ENCODE measurements at places on chromosomes 3 and 15.
A peak's percentile ranks its signal among the peaks of the same experiment; 100 is the strongest.

DNA sequence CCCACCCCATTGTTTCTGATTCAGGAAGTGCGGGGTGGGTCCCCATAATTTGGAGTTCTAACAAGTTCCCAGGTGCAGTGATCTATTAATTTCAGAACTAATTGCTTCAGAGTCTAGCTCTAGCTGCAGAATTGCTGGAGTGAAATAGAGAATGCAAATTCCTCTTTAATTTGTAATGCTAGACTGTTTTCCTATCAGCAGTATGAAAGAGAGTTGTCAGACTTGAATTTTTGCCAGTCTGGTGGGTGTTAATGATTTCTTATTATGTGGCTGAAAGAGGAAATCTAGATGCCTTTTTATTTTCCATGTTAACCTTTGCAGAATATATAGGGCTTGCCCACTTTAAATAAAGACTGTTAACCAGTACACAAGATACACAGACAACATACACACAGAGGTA is 23.7 kb downstream of the APH1B start:
- no peak for DNase-seq

DNA sequence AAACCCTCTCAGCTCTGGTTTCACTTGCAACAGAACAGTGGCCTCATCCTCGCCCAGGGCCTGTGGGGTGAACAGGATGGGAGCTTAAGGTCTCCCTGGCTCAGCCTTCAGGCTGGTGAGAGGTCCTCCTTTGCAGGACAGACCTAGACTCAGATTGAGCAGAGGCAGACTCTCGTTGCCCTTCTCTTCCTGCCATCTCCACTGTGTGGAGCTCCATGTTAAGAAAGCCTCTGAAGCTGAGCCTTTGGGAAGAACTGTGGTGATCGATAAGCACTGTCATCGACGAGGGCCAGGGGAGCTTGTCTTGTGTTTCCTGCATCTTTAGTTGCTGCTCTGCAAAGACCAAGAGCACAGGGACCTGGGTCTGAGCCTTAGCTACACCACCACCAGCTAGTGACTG is 37.8 kb upstream of the GRIP2 start:
- no peak for DNase-seq

DNA sequence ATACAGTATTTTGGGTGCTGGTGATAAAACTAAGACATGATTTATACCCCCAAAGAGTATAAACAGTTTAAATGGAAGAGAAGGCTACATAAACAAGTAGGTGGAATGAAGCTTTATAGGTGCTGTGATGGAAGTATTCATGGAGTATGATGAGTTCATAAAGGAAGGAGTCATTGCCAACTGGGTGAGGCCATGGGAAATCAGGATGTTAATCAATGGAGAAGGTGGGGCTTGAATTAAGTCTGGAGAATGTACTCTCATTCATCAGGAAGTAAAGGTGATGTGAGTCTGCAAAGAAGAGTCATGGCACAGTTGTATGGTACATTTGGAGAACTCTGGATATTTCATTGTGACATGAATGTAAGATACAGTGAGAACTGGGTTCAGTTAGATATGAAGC is 147.5 kb upstream of the MME start:
- no peak for DNase-seq

DNA sequence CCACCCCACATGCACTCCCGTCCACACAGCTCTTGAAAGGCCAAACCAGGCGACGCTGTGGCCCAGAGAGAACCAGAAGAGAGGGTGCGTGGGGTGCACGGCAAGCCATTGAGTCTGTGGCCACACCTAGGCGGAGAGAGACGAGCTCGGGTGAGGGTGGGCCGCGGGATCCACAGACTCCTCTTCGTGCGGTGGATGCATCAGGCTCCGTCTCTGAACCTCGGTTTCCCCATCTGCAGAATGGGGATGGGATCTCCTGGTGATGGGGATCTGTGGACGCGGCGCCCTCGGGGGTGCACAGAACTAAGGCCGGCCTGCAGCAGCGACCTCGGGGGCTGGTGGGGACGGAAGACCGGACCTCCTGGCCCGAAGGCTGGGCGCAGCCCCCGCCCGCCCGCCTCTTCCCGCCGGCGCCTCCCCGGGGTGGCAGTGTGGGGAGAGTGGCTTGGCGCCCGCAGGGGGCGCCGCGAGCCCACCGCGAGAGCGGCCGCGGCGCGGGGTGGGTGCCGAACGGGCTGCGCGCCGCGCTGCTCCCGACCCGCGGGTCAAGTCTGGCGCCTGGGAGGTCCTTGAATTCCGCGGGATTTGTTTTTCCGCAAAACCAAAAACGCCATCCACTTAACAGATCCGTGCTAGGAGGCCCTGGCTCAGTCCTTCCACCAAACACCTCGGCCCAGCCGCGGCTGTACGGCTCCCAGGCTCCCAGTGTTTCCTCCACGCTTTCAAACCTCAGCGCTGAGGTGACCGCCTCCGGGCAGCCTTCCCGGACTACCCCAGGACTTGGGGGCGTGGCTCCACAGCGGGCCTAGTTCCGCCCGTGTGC is 13.2 kb upstream of the ADPGK start:
- peak; percentile 46 for DNase-seq

GRCh38 chr3:138467931-138468330 is 33.5 kb downstream of the ESYT3 start:
- no peak for DNase-seq

DNA sequence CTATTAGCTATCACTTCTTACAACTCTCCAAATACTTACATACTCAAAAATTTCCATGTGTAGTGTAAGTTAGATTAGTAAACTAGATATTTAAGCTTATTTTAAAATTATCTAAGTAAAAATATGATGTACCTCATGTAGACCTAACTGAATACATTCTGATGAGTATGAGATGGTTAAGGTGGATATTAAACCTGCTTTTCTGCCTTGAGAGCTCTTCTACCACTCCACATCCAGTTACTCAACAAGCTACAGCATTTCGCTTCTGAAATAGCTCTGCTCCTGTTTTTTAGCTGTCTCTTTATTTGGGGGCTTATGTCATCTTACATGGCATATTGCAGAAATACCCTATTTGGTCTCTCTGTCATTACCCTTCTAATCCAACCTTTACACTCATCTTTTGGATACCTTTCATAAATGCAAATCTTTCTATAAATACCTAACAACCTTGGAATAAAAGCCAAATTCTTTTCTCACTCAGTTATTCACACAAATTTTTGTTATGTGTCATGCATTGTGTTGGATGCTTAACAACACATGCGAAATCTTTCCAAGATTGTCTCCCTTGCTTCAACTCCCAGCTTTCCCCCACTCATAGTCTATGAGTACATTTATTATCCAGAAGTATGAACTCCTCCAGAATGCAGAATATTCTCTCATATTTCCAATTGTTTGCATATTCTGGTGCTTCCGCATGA is 92.0 kb downstream of the ALCAM start:
- no peak for DNase-seq

- DNase-seq, result no peak
Measured at GRCh38 chr3:65005486-65005885, 317.7 kb upstream of the ADAMTS9 start.

DNA sequence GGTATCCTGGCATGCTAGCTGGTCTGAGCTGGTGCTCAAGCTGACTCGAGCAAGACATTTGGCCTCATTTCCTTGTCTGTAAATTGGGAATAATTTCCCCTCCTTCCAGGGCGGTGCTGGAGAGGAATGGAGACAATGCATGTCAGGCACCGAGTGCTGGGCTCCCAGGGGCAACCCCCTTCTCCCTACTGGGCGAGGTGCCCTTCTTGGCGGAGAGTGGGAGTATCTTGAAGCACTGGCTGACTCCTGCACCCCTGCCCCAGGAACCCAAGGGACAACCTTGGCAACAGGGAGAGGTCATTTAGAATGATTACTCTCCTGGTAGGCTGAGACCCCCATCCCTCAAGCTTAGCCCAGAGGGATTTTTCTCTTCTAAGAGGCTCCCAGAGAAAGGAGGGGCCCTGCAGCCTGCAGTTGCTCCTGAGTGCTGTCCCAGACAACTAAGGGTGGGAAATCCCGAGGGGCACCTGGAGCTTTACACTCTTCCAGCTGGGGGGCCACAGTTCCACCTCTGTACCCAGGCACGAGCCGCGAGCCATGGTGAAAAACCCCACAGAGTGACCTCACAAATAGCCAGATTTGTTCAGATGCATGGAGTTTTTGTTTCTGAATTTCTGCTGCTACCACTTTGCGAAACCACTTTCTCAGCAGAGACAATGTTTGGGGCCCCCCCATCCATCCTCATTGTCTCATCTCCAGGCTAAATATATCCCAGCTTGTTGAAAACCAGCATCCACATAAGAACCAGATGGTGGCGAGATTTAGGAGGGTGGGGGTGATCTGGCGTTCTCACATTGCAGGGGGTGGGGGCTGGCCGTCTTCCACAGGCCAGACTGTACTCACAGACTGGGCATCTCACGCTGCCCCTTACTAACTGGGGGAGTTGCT is 44.8 kb downstream of the ABTB1 start:
- DNase-seq, result no peak

- DNase-seq, result no peak
Measured at GRCh38 chr15:84586696-84587095, 14.1 kb upstream of the ZSCAN2 start.

DNA sequence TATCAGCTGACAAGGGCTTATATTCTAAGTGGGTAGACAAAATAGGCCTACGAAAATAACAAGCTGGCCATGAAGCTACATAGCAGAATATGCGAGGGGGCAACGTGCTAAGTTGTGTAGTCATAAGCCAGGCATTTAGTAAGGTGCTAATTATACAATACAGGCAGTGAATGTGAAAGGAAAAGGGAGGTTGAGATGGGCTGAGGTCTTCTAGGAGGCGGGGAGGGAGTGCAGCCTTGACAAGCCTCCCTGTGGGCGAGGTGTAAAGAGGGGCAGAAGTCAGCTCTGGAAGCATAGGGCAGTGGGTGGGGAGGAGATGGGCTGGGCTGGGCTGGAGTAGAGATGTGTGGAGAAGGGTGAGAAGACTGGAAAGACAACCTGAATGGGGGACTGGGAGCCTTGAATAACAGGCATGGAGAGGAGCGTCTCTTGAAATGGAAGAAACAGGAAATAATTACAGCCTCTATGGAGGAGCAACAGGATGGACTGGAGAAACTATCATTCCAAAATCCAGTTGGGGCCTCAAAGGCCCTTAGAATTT is 1.2 kb downstream of the TIGIT start:
- DNase-seq, result no peak

DNA sequence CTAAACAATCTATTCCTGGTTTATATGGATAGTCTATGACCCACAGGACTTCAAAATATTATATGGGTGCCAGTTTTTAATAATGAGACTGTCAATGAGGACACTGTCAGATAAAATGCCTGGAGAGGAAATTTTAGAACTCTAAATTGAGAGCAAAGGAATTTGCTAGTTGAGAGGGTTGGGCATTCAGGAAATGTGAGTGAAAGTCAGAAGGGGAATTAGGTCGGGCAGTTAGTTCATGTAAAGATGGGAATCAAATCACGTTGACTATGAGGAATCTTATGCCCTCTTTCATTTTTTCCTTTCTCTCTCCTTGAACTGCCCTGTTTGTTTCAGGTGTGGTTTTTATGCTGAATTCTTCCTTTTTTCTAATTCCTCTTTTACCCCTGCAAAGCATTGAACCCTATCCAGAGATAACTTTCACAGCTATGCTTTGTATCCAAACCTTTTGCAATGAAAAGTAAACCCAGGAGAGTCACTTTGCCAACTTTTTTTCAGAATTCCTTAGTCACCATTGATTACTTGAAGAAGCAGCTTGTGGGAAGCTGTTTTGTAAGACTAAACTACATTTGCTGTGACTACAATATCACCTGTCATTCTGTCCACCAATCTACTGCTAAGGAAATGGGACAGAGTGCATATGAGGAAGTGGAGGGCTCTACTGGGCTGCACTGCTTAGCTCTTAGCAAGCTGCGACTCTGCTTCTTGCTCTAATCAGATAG is 27.8 kb downstream of the CHP1 start:
- DNase-seq, result no peak

DNA sequence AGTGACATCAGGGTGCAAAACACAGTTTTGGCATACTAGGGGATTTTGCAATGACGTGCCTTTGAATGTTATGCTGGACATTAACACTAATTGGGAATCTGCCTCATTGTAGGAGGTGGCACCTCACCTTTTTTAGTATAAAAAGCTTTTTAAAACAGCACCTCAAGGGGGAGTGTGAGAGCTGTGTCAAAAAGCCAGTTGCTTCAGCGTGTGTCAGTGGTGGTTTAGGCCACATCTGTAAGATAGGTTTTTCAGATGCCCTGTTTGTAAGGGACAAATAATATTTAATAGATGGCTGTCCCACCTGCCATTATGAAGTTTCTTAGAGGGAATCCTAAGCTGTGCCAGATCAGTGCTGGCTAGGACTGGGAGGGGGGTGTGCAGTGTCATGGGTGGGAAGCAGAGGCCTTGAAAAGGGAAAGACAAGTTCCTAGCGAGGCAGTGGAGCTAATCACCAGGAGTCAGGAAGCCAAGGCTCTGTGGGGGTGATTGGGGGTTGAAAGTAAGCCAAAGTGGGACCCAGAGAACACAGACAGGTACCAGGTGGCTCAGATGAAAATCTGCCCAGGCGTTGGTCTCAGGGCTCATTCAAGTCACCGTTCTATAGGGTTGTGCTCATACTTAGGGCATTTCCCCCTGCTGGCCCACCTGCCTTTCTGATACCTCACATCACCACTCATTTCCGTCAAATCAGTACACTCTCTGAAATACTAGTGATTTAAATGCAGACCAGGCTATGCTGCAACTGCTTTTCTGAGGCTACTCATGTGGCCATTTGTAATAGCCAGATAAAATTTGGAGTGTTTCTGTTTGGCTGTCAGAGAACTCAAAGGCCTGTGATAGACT is 120.5 kb downstream of the BBX start:
- DNase-seq, result no peak

GRCh38 chr15:36898536-36899126 is 201.7 kb downstream of the MEIS2 start:
- DNase-seq, result no peak

GRCh38 chr15:100766243-100767000 is 113.2 kb upstream of the ALDH1A3 start:
- DNase-seq, result no peak

DNA sequence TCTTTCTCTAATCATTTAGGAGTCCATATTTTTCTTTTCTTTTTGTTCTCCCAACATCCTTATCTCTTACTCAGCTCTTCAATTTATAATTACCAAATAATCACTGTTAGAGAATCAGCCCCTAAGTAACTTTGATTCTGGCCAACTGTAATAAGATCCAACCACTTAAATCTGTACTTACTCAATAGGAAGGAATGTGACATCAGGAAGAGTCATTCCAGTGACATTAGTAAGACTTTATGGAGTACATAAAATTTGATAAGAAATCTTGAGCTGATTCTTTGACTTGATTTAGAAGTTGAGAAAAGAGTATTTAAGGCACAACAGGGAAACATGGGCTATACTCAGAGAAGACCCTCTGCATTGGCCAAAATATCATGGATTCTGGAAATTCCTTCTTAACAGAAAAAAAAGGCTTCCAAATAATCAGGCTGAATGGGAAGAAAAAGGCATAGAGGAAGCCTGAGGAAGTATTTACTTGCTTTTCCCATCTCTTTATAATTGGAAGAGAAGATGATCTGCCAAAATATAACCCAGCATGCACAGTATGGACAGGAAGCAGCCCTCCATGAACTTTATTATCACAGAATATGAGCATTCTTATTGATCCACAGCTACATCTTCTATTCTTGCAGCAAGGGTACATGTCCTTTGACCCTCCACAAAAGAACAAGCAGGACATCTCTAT is 289.7 kb upstream of the TPRG1 start:
- no peak for DNase-seq

All from activated CD8-positive, alpha-beta memory T cell treated with anti-CD3 and anti-CD28 coated beads, Interleukin-2, amount 50 U/mL, for 4 hours (primary cell).